ENCODE measurements at places on chromosomes 2 and 18. TPM values are rescaled to one million over a fixed set of nuclear protein-coding genes. Genes with fewer than 3 reads are reported as not detected.

The CEBPZOS gene
- 32.6 TPM for total RNA-seq

The BCL11A gene
- total RNA-seq, result 0.03 TPM

DNA sequence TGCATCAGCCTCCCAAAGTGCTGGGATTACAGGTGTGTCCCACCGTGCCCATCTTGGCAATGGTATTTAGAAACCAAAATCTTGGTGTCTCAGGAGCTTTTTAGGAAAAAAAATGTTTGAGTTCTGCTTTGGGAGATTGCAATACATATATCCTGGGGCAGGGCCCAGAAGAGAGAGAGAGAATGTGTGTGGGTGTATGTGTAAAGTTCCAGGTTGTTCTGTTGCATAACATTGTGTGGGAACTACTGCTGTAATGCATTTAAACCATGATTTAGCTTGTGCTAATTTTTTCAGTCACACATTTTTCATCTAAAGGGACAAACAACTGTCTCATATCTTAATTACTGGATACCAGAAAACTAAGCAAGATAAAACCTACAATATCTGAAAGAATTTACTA is 70.8 kb upstream of the NABP1 start:
- no peaks in the 10 kb centered on the region for H3K36me3 ChIP-seq
- peaks cover 10% of the 10 kb centered on the region for H3K4me1 ChIP-seq
- H3K27me3 ChIP-seq, result no peaks in the 10 kb centered on the region

GRCh38 chr2:38037757-38038621 is 38.0 kb downstream of the CYP1B1 start:
- no peak overlapping the region for H3K27ac ChIP-seq
- no peaks in the 10 kb centered on the region for H3K4me1 ChIP-seq
- DNase-seq, result no peak
- no peaks in the 10 kb centered on the region for H3K36me3 ChIP-seq
- H3K27me3 ChIP-seq, result no peaks in the 10 kb centered on the region

DNA sequence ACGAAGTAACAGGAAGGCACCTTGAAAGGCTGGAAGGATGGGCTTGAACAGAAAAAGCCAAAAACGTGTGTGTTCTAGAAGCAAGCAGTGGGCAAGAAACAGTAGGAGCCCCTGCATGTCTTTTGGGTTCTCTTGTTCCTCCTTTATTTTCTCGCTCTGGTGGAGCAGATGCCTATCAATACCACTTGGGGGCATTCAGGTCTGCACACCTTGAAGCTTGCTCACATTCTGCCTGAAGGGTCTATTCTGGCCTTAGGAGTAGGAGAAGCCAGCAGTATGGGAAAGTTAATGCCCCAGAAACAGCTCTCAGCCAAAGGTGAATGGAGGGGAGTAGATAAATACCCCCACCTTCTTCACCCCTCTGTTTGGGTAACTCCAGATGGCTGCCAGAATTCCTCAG is 204.5 kb downstream of the TXNL1 start:
- H3K4me3 ChIP-seq, result no peak overlapping the region
- H3K36me3 ChIP-seq, result no peaks in the 10 kb centered on the region
- no peak overlapping the region for H3K27ac ChIP-seq
- H3K27me3 ChIP-seq, result no peaks in the 10 kb centered on the region

DNA sequence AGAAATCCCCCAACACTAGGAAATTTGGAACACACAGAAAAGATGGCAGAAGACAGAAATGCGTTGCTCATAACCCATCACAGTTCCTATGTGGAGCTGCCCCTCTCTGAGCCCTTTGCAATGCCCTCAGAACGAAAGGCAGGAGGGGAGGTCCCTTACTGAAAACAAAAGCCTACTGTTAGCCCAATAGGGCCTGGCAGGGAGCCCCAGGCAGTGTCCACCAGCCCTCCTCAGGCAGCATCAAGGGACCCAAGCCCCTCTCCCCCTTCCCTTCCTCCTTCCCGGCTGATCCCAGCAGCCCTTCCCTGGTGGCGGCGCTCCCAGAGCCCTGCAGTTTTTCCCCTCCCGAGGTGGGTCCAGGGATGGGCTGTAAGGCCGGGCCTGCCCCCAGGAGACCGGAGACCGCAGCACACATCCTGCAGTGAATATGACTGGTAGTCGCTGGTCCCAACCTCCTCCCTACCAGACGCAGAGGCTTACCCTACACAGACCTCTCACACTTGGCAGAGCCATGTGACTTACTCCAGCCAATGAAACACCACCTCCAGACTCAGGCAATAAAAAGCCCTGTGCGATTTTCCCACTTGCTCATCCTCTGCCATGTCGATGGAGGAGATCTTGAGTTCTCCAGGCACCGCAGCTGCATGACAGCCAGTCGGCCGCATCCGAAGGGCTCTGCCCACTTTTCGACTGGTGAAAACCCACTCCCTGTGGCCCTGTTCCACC is 19.4 kb upstream of the DUSP2 start:
- H3K27ac ChIP-seq, result no peak overlapping the region
- H3K4me1 ChIP-seq, result peaks cover 12% of the 10 kb centered on the region
- no peaks in the 10 kb centered on the region for H3K36me3 ChIP-seq
- DNase-seq, result no peak
- no peak overlapping the region for H3K4me3 ChIP-seq
- no peaks in the 10 kb centered on the region for H3K27me3 ChIP-seq

All from SJSA1 (cell line).